Osteocyte (in vitro differentiated cells): ENCODE measurements at places on chromosomes 11 and 22. TPM values are rescaled to one million over a fixed set of nuclear protein-coding genes. Genes with fewer than 3 reads are reported as not detected.

- DNase-seq = no peak
Observed at GRCh38 chr11:44944853-44945235, 5.8 kb downstream of the TP53I11 start.

DNA sequence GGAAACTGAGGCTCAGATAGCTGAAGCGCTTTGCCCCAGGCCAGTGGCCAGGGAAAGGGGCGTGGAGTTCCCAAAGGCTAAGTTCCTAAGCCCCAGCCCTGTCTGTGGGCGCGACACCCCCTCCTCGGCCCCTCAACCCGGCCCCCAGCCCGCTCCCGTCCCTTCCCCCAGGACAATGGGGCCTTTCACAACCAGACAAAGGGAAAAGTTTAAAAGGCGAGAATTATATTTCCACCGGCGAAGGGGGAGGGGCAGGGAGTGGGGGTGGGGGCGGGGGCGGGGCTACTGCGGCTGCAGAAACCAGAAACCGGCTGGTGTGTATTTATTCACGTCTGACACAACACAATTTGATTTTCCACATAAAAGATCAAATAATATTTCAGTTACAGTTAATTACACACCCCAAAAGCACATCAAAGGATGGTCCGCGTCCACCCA is 192.1 kb downstream of the MN1 start:
- DNase-seq = no peak

GRCh38 chr11:66879583-66879982 is 22.7 kb downstream of the LRFN4 start:
- DNase-seq = no peak

DNA sequence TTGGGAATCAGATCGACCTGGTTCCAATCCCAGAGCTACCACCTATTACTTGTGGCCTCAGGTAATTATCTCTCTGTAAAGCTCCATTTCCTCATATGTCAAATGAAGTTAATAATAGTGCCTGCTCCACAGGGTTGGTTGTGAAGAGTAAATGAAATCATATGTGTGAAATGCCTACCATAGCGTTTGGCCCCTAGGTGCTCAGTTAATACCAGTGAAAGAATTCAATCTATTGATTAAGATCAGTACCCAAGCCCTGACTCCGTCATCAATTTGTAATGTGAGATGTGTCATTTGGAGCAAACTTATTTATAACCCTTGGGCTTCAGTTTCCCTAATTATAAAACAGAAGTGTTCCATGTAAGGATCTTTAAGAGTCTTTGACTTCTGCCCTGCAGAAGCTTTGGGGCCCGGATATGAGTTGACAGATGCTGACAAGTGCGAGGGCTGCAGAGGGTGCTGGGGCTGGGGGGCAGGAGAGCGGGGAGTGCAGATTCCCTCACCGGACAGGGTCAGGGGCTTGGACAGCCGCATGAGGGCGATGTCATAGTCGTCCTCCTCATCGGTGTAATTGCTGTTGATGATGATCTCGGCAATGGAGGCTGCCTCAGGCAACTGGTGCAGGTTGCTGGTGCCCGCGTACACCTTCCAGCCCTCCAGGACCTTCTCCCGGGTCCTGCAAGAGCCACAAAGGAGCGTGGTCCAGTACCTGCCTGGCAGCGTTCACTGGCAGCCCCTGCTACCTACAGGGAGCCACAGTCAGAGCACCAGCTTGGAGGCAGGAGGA is 20.9 kb downstream of the TMPRSS13 start:
- no peak for DNase-seq

- no peak for DNase-seq
Observed at GRCh38 chr11:2268729-2269600, 1.4 kb downstream of the ASCL2 start.

HSPB2 gene
- 0.34 TPM in 1 of 2 replicates, not detected in the other for total RNA-seq

CDON gene
- total RNA-seq = 24.4 and 29.4 TPM in 2 replicates
